ENCODE measurements at places on chromosomes 7 and 10.

DNA sequence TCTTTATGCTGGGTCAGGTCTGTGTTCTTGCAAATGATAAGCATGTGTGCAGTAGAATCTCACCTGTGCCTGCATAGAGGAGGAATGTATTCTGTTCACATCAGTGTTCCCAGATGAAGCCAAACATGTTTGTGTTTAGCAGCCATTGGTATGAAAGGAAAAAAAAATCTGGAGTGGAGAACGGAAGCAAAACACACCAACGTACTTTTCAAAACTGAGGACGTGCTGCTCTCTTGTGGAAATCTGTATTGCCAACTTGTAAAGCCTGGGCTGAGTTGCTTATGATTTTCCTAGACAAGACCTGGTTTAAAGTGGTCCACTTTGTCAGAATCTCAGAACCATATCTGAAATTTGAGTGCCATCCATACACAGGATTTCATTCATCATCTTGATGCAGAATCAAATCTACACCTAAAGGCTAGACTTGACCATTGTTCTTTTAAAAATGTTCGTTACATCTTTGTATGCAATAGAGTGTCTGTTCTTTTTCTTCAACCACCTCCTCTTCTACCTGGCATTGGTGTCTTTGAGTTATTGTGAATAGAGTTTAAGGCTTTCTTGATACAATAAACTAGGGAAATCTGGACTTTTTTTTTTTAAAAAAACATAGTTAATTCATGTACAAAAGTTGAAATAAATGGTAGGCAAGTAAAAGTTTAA lies 367.7 kb downstream of the PHF14 start:
- DNase-seq: no peak

- no peak for DNase-seq
Measured at GRCh38 chr7:27209933-27210440, 10.1 kb upstream of the HOXA13 start.

DNA sequence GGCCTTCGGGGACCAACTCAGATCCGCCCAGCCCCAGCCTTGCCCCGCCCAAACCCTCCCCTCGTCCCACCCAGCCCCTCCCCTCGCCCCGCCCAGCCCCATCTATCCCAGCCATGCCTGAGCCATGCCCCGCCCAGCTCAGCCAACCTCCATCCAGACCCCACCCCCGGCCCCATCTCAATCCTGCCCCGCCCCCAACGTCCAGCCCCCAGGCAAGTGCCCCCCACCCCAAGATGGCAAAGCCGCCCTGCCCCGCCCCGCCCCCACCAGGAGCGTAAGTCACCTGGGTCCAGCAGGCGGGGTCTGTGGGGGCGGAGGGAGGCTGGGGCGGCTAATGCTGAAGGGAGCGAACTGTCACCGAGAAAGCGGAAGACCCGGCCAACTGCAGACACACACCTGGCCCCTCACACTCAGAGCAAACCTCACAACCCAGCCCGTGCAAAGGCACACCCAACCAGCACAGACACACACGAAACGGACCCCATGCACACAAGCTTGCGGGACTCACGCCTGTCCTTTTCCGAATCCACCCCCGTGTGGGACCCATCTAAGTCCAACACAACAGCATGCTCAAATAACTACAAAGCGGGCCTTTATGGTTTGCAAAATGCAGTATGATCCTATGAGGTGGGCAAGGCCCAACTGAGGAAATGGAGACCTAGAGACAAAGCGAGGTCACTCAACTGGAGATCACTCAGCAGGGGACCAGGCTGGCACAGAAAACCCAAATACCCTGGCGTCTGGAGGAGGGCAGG lies 11.5 kb upstream of the OGA start:
- peak; percentile 70 for DNase-seq

GRCh38 chr10:99484626-99485581 lies 47.8 kb upstream of the NKX2-3 start:
- no peak for DNase-seq

DNA sequence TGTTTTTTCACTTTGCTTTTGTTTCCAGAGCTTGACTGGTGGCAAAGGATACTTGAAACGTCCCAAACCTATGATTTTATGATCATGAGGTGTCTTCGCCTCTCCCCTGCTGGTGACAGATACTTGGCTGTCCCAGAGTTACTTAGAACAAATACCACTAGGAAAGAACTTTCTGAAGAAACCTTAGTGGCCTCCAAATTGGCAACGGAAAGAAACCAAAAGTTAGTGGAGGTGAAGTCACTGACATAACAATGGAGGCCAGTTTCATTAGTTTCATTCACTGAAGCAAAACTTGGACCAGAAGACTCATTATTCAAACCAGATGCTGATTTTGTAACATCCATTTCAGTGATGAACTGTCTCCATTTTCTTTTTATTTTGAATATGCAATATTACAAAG lies 68.6 kb downstream of the JAZF1 start:
- no peak for DNase-seq

- DNase-seq: no peak
Measured at GRCh38 chr10:85612378-85612775, 754.2 kb downstream of the GRID1 start.

GRCh38 chr7:139125657-139126056 lies 16.1 kb upstream of the ZC3HAV1 start:
- DNase-seq: no peak

DNA sequence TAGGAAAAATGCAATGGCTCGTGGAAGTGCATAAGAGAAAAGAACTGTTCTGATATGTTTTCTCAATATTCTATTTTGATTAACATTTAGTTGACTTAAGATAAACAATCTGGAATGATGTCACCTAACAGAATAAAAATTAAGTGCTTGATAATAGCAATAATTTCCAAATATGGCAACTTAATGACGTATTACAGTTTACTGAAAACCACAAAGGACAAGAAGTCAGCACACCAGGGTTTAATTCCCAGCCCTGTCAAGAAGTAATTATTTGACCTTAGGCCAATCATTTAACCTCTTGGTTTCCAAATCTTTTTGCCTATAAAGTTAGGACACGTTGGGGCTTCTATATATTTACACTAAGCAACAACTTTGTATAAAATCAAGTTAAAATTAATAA lies 95.7 kb downstream of the CABCOCO1 start:
- DNase-seq: no peak

- no peak for DNase-seq
Measured at GRCh38 chr10:47368431-47369180, 15.5 kb downstream of the ZNF488 start.

DNA sequence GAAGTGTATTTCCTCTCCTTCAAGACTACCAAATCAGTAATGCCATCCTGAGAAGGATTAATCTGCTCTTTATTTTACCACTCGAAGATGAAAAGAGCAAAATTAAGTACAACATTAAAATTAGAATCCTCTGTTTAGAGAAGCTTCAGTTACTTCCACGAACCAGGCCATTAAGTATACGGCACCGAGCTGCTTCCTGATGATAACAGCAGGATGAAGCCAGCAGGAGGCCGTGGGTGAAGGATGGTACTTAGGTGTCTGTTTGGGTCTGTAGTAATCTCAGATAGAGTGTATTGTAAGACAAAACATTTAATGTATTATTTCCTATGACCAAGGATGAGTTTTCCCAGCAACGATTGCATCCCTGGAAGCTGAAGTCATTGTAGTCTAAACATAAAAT lies 362.8 kb downstream of the SFMBT2 start:
- DNase-seq: no peak
